GDM1 (cell line): ENCODE measurements at places on chromosomes 13 and 19.

DNA sequence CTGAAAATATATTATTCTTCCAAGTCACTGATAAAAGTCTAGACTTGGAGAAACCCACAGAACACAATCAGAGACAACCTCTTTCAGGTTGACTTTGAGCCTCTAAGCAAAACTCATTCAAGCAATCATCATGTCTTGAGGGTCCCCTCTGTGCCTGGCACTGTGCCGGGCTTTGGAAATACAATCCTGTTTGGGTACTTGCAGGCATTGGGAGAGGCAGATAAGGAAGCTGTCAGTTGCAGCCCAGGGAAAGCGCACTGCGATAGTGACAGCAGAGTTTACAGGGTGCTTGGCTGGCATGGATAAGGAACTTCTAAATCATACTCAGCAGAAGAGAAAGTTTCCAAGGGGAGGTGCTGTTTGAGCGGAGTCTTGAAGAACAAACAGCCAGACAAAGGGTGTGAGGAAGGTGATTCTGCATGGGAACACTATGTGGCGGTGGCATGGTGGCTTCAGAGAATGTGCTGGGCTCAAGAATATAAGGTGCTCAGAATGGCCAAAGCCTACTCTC is 9.1 kb downstream of the SERP2 start:
- no peak for DNase-seq

- DNase-seq: no peak
These were observed at the start of gene ADM5 for GRCh38 chr19:49689133-49690078. ADM5 (plus strand) TSS chr19:49689594; CDS start chr19:49689838, 244 bp downstream.

DNA sequence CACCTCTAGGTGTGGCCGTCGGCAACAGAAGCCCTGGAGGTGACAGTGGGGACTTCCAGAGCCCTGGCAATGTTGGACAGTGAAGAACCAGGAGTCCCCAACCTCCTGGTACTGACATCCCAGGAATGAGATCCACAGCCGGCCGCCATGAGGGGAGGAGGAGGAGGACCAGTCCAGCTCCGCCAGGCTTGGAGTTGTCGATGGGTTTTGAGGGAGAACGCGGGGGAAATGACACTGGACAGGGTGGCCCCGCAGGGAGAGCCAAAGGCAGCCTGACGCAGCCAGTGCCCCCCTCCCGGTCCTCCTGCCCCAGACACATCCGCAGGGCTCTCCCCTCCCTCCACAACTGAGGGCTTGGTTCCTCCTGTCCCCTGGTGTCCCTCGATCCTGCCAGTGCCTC is 57.9 kb downstream of the SPACA7 start:
- no peak for DNase-seq

DNA sequence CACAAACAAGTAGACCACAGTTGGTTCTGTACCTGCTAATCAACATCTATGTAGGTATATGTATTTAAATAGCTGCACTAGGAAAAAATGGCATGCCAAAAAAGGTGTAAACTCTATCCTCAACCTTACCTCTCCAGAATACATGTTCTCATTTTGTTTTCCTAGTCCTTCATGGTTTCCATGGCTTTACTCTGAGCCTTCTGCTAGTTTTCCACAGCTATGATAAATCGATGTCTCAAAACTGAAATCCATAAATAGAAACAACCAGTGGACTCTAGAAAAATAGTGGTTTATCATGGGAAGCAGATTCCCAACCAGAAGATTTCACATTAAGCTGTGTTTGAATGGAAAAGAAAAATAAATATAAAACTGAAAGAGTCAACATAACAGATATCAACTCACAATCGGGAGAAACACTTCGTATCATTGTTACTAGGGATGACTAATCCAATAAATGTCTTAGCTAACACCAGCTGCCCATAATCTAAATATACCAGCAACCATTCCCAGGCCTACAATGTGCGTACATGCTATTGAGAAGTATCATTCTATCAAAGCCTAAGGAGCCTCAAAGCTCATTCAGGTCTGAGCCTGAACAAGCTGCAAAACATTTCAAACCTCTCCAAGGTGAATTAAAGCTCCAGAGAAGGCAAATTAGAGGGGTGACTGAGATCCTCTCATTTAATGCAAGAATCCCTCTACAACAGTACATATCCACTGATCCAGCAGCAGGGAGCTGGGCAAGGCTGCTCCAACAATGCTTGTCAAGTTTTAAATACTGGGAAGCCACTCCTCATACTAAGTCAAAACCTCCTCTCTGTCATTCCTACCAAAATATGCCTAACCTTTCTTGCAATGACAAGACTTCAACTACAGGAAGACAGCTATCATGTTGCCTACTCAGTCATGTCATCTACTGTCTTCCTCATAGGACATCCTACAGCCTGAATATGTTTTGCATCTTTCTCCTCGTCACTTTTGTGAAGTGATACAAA is 90.2 kb downstream of the KCTD12 start:
- no peak for DNase-seq

- DNase-seq: no peak
These were observed 812.7 kb upstream of the MIR17HG start for GRCh38 chr13:90534617-90535370.

DNA sequence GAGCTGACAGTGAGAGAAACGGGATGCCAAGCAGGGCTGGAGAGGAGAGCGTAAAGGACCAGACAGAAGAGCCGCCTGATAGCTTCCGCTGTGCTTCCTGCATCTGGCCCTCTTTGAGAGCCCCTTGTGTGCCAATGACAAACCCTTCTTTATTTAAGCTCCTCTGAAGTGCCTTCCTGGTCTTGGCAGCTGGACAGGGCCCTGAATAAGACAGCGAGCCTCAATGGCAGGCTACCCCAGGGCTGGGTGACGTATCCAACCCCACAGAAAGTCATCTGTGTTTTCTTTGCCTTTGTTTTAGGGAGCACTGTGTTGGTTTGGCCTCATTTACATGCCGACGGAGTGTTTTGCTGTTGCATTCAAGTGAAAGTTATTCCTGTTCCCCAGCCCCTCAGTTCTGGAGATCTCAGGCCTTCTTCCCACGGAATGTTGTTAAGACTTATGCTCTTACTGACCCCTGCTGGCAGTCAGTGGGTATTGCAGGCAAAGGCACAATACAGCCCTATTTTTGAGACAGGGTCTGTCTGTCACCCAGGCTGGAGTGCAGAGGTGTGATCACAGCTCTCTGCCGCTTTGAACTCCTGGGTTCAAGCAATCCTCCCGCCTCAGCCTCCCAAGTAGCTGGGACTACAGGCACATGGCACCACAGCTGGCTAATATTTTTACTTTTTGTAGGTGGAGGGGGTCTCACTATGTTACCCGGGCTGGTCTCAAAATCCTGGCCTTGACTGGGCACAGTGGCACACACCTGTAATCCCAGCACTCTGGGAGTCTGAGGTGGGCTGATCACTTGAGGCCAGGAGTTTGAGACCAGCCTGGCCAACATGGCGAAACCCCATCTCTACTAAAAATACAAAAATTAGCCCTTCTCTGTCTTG is 16.8 kb downstream of the CCL25 start:
- no peak for DNase-seq
